ENCODE measurements at places on chromosomes 16 and 17.
A peak's percentile ranks its signal among the peaks of the same experiment; 100 is the strongest.

DNA sequence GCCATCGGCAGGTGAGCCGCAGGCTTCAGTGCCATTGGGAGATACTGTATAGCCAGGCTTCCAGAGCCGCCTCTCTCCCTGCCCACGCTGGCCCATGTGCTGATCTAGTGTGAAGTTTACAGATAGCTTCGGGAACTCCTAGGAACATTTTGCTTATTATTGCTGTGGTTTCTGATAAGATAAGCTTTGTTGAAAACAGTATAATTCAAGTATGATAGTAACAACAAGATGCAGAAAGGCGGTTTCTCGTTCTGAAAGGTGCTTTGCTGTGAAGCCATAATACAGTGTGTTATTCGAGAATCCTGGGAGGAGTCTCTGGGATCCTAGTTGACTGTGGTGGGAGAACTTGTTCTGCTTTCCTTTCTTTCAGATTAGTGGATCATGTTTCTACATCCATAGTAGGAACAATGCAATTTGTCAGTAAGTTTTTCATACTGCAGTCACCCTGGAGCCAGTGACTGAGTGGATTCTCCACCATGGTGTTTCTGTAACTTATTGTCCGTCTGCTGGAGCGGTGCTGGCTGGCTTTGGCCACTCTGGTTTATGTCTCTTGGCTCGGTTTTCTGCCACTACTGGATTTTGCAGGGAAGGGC, 31.5 kb downstream of the RAB11FIP3 start:
- DNase-seq, result no peak

GRCh38 chr16:1877804-1878203, 5.8 kb upstream of the MEIOB start:
- no peak for DNase-seq

GRCh38 chr17:45034599-45034998, 16.8 kb downstream of the DCAKD start:
- no peak for DNase-seq

DNA sequence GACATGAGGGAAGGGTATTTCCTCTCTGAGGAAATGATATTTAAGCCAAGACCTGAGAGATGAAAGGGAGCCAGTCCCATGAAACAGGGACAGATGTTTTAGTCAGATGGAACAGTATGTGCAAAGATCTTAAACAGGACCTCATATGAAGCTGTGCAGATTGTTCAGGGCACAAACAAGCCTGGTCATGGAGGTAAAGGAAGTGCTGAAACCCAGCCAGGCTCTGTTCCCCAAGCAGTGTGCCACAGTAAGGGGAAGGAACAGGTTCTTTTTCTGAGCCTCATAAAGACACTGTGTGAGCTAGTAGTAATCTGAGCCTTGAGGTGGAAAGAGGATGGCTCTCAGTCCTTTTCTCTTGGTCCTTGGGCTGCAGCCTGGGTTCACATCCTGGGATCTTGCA, 159.9 kb downstream of the ANKFN1 start:
- DNase-seq, result no peak

DNA sequence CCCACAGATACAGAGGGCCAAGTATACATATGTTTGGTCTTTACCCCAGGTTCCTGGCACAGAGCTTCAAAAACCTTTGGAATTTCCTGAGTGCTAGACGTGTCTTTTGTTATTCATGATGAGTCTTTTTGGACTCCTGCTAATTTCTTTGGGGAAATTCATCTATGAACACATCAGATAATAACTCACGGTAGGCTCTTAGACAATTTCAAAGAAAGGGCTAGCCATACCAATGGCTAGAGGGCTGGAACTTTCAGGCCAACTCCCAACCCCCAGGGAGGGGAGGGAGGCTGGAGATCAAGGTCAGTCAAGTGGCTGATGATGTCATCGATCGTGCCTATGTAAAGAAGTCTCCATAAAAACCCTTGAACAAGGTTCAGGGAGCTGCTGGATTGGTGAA, 101.9 kb downstream of the STX8 start:
- no peak for DNase-seq

DNA sequence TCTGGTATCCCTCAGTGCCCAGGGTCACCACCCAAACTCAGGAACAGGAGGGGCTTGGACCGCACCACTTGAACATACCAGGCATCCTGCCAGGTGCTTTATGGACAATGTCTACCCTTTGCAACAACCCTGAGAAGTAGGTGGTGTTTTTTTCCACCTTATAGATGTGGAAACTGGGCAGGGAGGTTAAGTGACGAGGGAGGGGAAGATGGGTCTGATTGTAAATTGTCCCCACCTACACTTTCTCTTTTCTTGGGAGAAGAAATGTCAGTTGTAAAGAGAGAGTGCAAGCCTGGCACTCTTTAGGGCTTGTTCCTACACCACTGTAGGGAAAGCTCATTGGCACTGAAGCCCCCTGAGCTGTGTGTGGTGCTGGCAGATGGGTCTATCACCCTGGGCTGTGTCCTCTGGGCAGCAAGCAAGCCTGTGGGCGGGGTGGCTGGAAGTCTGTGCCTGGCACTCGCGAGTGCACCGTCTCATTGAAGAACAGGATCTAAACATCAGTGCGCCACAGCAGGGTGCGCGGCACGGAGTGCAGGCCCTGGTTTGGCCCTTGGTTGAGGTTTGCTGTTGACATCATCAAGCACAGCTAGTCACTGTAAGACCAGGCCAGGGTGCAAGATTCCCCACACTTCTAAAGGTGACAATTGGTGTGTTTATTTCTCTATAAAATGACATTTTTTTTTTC, 15.1 kb downstream of the NOD2 start:
- DNase-seq, result peak; percentile 42

GRCh38 chr17:7413346-7413985, 5.8 kb downstream of the NLGN2 start:
- DNase-seq, result no peak

- DNase-seq, result peak; percentile 89
Measured at GRCh38 chr17:39244600-39245570, 19.1 kb upstream of the STAC2 start.
